Motor neuron (in vitro differentiated cells): ENCODE measurements at places on chromosomes 4 and X.

DNA sequence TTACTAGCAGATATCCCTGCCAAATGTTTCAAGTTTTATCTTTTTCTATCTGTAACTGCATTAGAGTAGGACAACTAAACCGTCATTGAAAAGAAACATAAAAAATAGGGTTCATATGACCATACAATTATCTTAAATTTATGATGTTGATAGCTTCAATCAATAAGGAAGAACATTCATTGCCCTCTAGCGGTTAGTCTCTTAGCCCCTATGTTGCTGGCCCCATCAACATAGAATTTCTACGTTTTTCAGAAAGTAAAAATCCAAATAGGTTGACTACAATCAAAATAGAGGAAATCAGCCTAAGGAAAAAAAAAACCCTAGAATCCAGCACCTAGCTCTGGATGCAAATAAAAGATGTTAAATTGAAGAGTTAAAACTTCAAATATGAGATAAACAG lies 225.1 kb upstream of the ITM2A start:
- ATAC-seq, result no peak

GRCh38 chrX:129759576-129760061 lies 20.1 kb upstream of the SASH3 start:
- peak; percentile 20 for ATAC-seq

DNA sequence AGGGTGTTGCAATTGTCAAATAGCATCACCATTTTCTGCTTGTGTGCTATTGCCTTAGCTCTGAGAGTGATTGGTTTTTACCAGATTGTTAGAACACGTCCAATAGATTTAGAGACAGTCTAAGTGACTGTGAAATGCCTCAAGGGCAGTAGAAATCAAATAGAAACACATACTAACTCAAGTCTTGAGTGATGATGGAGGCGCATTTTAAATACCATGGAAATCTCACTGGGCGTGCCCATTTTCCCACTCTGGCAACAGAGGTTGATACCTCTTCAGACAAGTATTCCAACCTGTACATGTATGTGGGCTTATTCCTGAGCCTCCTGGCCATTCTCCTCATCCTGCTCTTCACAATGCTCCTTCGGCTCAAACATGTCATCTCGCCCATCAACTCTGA lies 7.2 kb downstream of the SERTM2 start:
- ATAC-seq, result peak; percentile 54

DNA sequence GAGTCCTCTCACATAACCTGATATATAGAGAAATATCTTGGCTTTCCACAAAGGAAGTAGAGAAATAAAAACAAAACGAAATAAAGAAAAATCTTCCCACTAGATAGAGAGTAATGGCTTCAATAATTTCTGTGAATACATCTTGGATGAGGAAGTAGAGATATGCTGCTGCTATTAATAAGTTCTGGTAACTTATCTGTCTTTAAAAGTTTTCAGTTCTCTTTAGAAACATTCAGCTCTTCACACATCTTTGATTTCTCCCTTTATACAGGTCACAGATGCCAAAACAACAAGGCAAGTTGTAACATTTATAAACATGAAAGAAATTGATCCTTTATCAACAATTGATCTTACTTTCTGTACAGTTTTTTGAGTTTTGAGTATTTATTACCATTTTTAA lies 615.8 kb downstream of the TRAM1L1 start:
- ATAC-seq, result no peak

GRCh38 chr4:127993151-127993550 lies 27.9 kb downstream of the ABHD18 start:
- no peak for ATAC-seq
